IPS DF 6.9 (cell line): ENCODE measurements at places on chromosomes 11 and 22.

DNA sequence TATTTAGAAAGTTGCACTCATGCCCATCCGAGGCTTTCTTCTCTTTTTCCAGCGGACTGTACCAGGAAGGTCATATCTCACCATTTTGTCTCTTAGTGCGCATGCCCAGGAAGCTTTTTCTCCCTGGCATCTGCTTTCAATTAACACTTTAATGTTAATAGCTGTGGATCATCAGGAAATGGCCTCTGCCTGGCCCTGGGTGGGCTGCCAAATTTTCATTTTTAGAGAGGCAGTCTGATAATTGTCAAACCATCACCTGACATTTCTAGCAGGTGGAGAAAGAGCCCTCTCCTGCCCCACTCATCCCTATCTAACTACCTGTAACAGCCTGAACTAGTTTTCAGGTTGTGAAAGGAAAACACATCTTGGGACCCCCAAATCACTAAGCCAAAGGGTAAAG is 257.4 kb upstream of the LRRC4C start:
- H3K27me3 ChIP-seq: no peaks in the 10 kb centered on the region
- no peak for DNase-seq
- no peak overlapping the region for H3K27ac ChIP-seq
- H3K4me1 ChIP-seq: peaks cover 3% of the 10 kb centered on the region; the same call in 1 of the 2 replicates

DNA sequence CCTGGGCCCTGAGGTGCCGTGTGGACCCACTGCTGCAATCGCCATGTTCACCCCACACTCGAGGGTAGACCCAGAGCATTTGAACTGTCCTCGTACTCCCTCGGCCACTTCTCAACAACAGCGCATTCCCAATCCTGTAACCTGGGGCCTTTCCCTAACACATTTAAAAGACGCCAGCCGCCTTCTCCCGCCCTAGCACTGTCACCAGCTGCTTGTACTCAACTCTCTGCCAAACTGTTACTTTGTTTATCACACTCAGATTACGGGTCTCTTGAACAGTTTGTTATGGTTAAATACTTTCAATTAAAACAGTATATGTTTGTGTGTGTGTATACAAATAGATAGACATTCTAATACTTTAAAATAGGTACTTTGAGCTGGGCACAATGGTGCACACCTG is 20.7 kb downstream of the CDKN1C start:
- H3K4me1 ChIP-seq: peaks cover 7% of the 10 kb centered on the region
- no peak for DNase-seq
- no peak overlapping the region for H3K4me3 ChIP-seq
- H3K27me3 ChIP-seq: peaks cover 31% of the 10 kb centered on the region
- H3K36me3 ChIP-seq: no peaks in the 10 kb centered on the region

DNA sequence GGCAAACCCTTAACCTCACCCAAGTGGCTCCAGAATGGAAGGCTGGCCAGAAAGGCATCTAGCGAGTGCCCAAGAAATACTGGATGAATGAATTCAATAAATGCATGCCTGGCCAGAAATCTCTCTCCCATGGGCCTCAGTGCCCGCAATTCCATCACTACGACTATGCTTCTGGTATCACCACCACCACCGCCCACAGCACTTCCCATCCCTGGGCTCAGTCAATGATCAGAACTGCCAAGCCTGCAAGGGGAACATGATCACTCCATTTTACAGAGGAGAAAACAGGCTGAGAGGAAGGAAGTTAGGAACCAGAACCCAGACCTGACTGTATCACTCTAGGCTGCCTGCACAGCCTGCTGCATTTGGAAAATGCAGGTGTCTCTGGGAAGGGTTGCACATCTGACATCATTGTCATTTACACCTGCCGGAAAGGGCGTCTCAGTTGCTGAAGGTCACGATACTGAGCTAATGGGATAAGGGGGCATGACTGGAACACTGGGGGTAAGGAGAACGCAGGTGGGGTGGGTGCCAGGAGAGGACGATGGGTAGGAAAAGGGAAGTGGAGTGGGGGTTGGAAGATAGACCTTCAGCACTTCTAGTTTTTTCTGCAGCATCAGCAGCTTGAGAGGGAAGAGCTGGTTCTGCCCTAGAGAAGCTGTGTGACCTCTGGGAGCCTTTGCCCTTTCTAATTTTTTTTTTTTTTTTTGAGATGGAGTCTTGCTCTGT is 3.2 kb downstream of the GPR152 start:
- H3K4me3 ChIP-seq: no peak overlapping the region
- no peak for DNase-seq
- H3K27ac ChIP-seq: no peak overlapping the region
- no peaks in the 10 kb centered on the region for H3K27me3 ChIP-seq

- DNase-seq: no peak
- no peaks in the 10 kb centered on the region for H3K36me3 ChIP-seq
- H3K27ac ChIP-seq: no peak overlapping the region
- H3K4me3 ChIP-seq: no peak overlapping the region
- no peaks in the 10 kb centered on the region for H3K27me3 ChIP-seq
Observed at GRCh38 chr11:72981080-72981479, 161.0 kb downstream of the FCHSD2 start.

GRCh38 chr11:2360081-2360642 is 16.9 kb upstream of the CD81 start:
- H3K36me3 ChIP-seq: no peaks in the 10 kb centered on the region
- H3K27me3 ChIP-seq: no peaks in the 10 kb centered on the region
- no peaks in the 10 kb centered on the region for H3K4me1 ChIP-seq
- no peak overlapping the region for H3K4me3 ChIP-seq

GRCh38 chr11:126140926-126141280 is 70.5 kb downstream of the RPUSD4 start:
- DNase-seq: no peak
- H3K36me3 ChIP-seq: no peaks in the 10 kb centered on the region
- H3K27ac ChIP-seq: no peak overlapping the region
- no peaks in the 10 kb centered on the region; the same call in 1 of the 2 replicates for H3K4me1 ChIP-seq
- H3K4me3 ChIP-seq: no peak overlapping the region

DNA sequence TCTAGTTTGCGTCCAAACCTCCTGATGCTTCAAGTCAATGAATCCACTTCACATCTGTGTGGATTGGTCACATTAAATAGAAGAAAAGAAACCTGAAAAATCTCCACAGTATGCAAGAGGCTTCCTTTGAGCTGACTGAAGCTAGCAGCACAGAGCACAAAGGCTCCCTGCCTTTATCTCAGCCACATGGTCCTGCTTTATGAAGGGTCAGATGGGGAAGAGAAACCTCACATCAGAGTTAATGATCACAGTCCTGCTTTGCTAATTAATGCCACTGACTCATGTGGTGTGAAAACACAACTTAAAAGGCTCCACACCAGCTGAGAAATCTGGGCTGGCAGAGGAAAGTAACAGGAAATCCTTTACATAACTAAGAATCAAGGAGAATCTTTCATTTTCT is 1291.0 kb downstream of the LRRC4C start:
- H3K4me3 ChIP-seq: no peak overlapping the region
- H3K27me3 ChIP-seq: no peaks in the 10 kb centered on the region
- DNase-seq: no peak
- H3K27ac ChIP-seq: no peak overlapping the region
- H3K4me1 ChIP-seq: no peaks in the 10 kb centered on the region
- H3K36me3 ChIP-seq: no peaks in the 10 kb centered on the region

GRCh38 chr22:48740086-48740730 is 1087.5 kb downstream of the BRD1 start:
- H3K4me3 ChIP-seq: no peak overlapping the region
- DNase-seq: no peak
- no peaks in the 10 kb centered on the region for H3K27me3 ChIP-seq

- no peaks in the 10 kb centered on the region for H3K27me3 ChIP-seq
- H3K27ac ChIP-seq: no peak overlapping the region
- H3K36me3 ChIP-seq: 0 out of 2 replicates have a peak, but pooled peaks cover 3% of the 10 kb centered on the region
- no peak overlapping the region for H3K4me3 ChIP-seq
Observed at GRCh38 chr11:66327171-66328030, 8.8 kb downstream of the RIN1 start.

GRCh38 chr11:72908032-72908676 is 93.9 kb downstream of the ATG16L2 start:
- no peaks in the 10 kb centered on the region for H3K27me3 ChIP-seq
- H3K36me3 ChIP-seq: no peaks in the 10 kb centered on the region
- no peaks in the 10 kb centered on the region for H3K4me1 ChIP-seq
- H3K4me3 ChIP-seq: no peak overlapping the region
- no peak for DNase-seq

DNA sequence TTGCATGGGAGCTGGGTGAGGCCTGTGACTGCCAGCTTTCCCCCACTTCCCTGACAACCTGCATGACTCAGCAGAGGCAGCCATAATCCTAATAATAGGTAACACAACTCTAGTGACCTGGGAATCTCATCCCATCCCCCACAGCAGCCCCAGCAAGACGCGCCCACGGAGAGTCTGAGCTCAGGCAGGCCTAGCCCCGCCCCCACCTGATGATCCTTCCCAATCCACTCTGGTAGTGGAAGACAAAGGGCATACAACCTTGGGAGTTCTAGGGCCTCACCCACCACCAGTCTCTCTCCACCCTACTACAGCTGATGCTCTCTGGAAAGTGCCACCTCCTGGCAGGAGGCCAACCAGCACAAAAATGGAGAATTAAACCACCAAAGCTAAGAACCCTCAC is 60.3 kb downstream of the CWF19L2 start:
- no peaks in the 10 kb centered on the region for H3K27me3 ChIP-seq
- H3K27ac ChIP-seq: no peak overlapping the region
- no peaks in the 10 kb centered on the region for H3K36me3 ChIP-seq
- DNase-seq: peak; percentile 13

GRCh38 chr11:133515107-133515506 is 17.2 kb downstream of the OPCML start:
- H3K4me3 ChIP-seq: no peak overlapping the region
- H3K36me3 ChIP-seq: no peaks in the 10 kb centered on the region
- no peak for DNase-seq
- no peaks in the 10 kb centered on the region for H3K27me3 ChIP-seq
- peaks cover 8% of the 10 kb centered on the region for H3K4me1 ChIP-seq

GRCh38 chr22:30009478-30009877 is 70.8 kb upstream of the HORMAD2 start:
- H3K27me3 ChIP-seq: no peaks in the 10 kb centered on the region
- no peak overlapping the region for H3K4me3 ChIP-seq
- H3K36me3 ChIP-seq: peaks cover 2% of the 10 kb centered on the region; the same call in 1 of the 2 replicates

GRCh38 chr22:25406510-25407210 is 157.8 kb upstream of the GRK3 start:
- H3K27ac ChIP-seq: no peak overlapping the region
- H3K4me3 ChIP-seq: no peak overlapping the region
- H3K27me3 ChIP-seq: no peaks in the 10 kb centered on the region
- DNase-seq: no peak
- no peaks in the 10 kb centered on the region for H3K4me1 ChIP-seq
- no peaks in the 10 kb centered on the region for H3K36me3 ChIP-seq

DNA sequence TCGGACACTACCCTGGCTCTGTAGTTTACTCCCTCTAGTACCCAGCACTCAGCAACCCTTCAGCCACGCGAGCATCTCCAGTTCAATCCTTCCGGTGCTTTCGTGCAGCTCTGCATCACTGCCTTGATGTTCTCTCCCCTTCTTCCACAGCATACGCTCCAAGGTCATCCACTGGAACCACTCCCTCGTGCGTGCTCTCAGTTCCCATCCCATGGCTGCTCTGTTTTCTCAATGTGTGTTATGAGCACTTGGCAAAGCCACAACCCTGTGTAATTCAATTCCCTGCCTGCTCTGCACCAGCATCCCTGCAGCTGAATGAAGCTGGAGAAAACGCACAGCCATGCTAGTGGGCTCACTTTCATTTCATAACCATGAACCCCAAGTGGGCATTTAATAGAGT is 38.5 kb upstream of the NFRKB start:
- no peak overlapping the region for H3K4me3 ChIP-seq
- no peaks in the 10 kb centered on the region; the same call in 1 of the 2 replicates for H3K4me1 ChIP-seq
- H3K27me3 ChIP-seq: no peaks in the 10 kb centered on the region
- no peak overlapping the region for H3K27ac ChIP-seq
- no peak for DNase-seq
- H3K36me3 ChIP-seq: no peaks in the 10 kb centered on the region

DNA sequence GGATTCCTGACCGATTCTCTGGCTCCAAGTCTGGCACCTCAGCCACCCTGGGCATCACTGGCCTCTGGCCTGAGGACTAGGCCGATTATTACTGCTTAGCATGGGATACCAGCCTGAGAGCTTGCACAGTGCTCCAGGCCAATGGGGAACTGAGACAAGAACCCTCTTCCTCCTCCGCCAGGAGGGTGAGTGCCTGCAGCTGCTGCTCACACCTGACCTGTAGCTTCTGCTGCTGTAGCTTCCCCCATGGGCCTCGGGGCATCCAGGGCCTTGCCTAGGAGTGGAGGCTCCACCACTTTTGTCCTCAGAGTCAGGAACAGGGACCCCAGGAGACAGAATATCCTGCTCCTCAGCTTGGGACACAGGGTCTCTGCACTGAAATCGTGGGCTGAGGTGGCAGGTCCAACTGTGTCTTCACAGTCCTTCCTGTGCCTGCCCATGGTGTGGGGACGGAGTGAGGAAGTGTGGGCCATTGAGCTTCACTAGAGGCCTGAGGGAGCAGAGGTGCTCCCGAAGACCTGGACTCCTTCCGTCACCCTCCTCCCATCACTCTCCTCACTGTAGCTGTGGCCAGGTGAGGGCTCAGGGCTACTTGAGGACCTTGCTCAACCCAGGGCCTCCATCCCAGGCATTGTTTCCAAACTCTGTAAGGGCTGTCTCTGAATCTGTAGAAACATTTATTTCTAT is 103.8 kb downstream of the ZNF280B start:
- H3K27ac ChIP-seq: no peak overlapping the region
- no peak for DNase-seq
- H3K4me1 ChIP-seq: no peaks in the 10 kb centered on the region
- no peaks in the 10 kb centered on the region for H3K36me3 ChIP-seq

DNA sequence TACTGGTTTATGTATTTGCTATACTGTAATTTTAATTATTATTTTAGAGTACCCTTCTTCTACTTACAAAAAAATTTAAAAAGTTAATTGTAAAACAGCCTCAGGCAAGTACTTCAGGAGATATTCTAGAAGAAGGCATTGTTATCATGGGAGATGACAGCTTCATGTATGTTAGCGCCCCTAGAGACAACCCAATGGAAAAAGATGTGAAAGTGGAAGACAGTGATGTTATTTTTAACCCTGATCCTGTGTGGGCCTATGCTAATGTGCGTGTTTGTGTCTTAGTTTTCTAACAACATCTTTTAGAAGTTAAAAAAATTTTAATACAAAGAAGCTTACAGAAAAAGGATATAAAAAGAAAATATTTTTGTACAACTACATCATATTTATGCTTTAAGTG is 205.0 kb downstream of the FAM76B start:
- no peak overlapping the region for H3K27ac ChIP-seq
- no peaks in the 10 kb centered on the region for H3K36me3 ChIP-seq
- H3K27me3 ChIP-seq: no peaks in the 10 kb centered on the region
- DNase-seq: no peak

- H3K36me3 ChIP-seq: no peaks in the 10 kb centered on the region
- no peak for DNase-seq
- no peaks in the 10 kb centered on the region for H3K27me3 ChIP-seq
- no peaks in the 10 kb centered on the region for H3K4me1 ChIP-seq
- H3K27ac ChIP-seq: no peak overlapping the region
Observed at GRCh38 chr22:43449205-43449830, 37.5 kb downstream of the MPPED1 start.

DNA sequence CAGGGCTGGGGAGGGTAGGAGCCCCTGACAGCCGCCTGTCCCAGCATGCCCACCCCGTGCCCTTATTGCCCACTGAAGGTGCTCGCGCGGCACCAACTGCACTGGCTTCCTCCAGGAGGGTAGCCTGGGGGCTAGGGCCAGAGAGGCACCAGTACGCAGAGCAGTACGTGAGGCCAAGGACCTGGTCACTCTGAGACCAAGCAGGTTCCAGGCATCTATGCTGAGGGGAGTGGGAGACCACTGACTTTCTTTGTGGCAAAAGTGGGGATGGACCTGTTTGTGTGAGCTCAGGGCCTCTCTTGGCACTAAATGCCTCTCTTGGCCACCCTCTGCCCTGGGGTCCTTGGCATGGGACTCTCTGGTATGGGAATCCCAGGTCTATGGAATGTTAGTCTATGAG is 10.8 kb downstream of the GP1BB start:
- no peak overlapping the region for H3K4me3 ChIP-seq
- H3K36me3 ChIP-seq: no peaks in the 10 kb centered on the region
- H3K27me3 ChIP-seq: no peaks in the 10 kb centered on the region
- H3K4me1 ChIP-seq: no peaks in the 10 kb centered on the region; the same call in 1 of the 2 replicates
- H3K27ac ChIP-seq: no peak overlapping the region
